ENCODE measurements at places on chromosomes 4 and X.
A peak's percentile ranks its signal among the peaks of the same experiment; 100 is the strongest.

GRCh38 chrX:123138473-123138872, 45.6 kb upstream of the GRIA3 start:
- DNase-seq, result no peak

DNA sequence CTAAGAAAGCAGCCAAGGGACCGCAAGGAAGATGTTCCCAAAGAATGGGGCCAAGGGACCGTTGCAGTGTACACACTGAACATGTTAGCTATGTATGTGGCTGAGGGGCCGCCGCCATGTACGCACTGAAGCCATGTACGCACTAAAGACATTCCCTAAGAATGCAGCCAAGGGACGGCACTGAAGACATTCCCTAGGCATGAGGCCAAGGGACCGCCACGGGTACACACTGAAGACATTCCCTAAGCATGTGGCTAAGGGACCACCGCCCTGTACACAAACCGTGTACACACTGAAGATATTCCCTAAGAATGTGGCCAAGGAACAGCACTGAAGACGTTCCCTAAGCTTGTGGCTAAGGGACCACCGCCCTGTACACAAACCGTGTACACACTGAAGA, 54.0 kb downstream of the DHRSX start:
- DNase-seq, result no peak

DNA sequence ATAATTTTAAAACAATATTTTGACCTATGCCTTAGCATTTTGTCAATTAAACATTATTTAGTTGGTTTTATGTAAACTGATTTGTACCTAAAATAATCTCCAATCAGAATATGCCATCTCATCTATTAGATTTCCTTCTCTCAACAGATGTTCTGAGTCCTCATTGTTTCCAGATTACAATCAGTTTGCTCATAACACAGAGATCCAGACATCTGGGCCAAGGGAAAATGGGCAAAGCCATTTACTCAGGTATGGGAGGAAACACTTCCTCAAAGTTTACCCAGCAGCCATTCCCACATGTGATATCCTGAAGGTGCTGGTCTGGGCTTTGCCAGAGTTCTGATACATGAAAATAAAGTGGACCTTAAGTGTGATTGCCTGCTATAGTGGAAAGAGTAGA, 217.9 kb upstream of the GPC4 start:
- DNase-seq, result no peak

DNA sequence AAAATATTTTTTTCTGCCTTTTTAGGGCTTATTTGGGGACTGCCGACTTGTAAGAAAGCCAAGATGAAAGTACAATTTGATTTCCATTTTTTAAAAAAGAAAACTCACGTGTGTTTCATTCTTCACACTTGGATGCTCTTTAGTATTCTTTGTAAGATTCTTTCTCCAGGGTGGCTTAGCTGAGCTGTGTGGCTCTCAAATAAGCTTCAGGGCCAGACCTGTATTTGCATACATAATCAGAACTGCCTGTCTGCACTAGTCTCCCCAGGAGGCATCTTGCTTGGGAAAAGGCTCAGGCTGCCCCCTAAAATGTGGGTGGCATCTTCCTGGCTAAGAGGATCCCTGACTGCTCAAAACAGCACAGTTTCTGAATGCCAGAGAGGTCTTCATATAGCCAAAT, 498.4 kb downstream of the MID1IP1 start:
- no peak for DNase-seq

- DNase-seq, result peak; percentile 94
Observed at GRCh38 chr4:37748485-37748884, 62.3 kb upstream of the RELL1 start.

GRCh38 chr4:38704622-38705154, 40.7 kb downstream of the KLF3 start:
- DNase-seq, result no peak

DNA sequence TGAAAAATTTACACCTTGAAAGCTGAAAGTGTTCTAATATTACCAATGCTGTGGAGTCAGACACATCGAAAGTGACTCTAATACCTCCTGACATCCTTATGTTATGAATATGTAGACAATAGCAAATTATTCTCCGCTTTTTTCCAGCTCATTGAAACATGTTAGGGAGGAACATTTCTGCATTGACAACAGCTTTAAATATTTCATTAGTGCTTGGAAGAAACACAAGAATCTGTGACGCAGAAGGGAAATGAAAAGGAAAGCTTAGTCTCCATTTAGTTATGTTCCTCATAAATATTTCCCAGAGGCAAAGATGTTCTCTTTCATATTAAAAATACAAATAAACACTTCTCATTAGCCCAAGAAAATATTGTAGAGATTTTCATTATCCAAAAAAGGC, 55.8 kb upstream of the CD99 start:
- DNase-seq, result no peak
